Colonic mucosa (tissue), 4 donors: ENCODE measurements at places on chromosomes 4 and X.

DNA sequence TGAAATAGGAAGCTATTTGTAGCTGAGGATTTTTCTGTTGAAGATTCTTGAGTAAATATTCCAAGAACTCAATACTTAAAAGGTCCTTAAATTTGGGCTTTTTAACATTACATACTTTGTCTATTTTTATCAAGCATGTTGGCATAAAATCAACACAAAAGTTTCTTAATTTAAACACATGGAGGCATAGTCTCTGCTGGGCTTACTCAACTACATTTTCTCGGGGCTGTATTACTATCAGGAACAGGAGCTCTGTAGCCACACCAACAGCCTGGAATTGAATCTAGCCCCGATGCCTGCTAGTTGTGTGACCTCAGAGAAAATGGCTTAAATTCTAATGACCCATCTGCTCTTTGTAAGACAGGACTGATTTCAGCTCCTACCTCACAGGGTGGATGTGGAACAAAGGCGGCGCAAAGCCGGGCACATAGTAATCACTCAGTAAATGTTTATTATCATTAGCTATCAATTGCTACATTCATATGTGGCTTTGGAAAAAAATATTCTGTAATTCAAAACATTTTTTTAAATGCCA is 207.0 kb downstream of the NSUN7 start:
- no peak overlapping the region for H3K27ac ChIP-seq
- no peaks in the 10 kb centered on the region for H3K4me1 ChIP-seq
- H3K27me3 ChIP-seq: no peaks in the 10 kb centered on the region
- H3K4me3 ChIP-seq: no peak overlapping the region

GRCh38 chr4:93313197-93313596 is 515.4 kb upstream of the ATOH1 start:
- no peak overlapping the region for H3K27ac ChIP-seq
- H3K4me3 ChIP-seq: no peak overlapping the region
- H3K27me3 ChIP-seq: no peaks in the 10 kb centered on the region
- no peaks in the 10 kb centered on the region for H3K36me3 ChIP-seq
- no peak for DNase-seq

DNA sequence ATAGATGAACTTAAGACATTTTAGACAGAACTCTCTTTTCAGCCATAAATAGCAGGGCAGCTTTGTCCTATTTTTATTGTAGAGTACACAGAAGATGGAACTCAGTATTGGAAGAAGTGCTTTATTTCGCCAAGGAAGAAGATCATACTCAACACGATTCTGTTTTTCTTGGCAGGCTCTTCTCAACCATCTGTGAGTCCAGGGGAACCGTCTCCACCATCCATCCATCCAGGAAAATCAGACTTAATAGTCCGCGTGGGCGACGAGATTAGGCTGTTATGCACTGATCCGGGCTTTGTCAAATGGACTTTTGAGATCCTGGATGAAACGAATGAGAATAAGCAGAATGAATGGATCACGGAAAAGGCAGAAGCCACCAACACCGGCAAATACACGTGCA is 37.6 kb downstream of the KIT start:
- no peak overlapping the region for H3K4me3 ChIP-seq
- H3K27me3 ChIP-seq: no peaks in the 10 kb centered on the region
- no peaks in the 10 kb centered on the region for H3K4me1 ChIP-seq
- no peaks in the 10 kb centered on the region for H3K36me3 ChIP-seq
- no peak for DNase-seq
- no peak overlapping the region for H3K27ac ChIP-seq

DNA sequence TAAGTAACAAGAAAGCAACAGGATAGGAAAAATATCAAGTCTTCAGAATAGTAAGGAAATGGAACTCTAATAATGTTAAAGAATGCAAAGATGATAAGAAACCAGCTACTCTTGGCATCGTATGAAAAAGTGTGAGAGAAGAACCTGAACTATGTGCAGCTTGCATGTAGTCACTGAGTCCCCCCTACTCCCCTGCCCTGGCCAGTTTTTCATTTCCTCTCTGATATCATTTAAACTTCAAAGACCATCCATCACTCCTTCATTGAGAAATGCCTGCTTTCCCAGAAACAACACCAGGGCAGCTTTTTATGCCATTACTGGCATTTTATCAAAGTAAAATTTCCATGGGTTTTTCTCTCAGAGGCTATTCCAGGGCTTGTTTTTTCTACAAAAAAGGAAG is 28.1 kb downstream of the INPP4B start:
- H3K27me3 ChIP-seq: no peaks in the 10 kb centered on the region
- H3K4me1 ChIP-seq: no peaks in the 10 kb centered on the region
- DNase-seq: no peak
- H3K4me3 ChIP-seq: no peak overlapping the region
- H3K27ac ChIP-seq: no peak overlapping the region

DNA sequence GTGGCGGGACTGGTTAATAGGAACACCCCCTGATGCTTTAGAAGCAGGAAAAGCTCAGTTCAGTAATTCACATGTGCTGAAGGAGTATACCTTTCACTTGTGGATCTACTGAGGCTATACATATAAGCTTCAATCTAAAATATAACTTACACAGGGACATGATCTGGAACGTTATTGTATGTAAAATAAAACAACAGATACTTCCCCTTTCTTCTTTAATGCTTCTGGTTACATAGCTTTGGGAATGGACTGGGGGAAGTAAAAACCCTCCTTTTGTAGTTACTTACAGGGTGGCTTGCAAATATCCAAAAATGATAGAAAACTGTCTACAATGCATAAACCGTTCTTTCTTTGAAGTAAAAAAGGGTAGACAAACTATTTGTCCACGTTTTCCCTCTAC is 1.9 kb downstream of the FGG start:
- DNase-seq: no peak
- no peaks in the 10 kb centered on the region for H3K27me3 ChIP-seq
- no peaks in the 10 kb centered on the region for H3K4me1 ChIP-seq
